ENCODE measurements at places on chromosomes 7 and 10.

DNA sequence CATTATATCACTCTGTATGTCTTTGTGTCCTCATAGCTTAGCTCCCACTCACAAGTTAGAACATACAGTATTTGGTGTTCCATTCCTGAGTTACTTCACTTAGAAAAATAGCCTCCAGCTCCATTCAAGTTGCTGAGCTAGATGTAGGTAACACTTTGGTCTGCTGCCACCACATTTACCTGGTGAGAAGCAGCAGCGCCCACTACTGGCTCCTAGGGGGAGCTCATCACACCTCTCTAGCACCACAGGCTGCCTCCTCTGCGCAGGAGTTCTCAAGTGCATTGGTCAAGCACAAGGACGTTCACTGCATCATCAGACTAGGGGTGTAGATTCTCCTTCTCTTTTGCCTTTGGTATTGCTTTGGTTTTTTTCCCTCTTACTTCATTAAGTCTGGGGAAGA lies 530.9 kb upstream of the AUTS2 start:
- no peak for DNase-seq

DNA sequence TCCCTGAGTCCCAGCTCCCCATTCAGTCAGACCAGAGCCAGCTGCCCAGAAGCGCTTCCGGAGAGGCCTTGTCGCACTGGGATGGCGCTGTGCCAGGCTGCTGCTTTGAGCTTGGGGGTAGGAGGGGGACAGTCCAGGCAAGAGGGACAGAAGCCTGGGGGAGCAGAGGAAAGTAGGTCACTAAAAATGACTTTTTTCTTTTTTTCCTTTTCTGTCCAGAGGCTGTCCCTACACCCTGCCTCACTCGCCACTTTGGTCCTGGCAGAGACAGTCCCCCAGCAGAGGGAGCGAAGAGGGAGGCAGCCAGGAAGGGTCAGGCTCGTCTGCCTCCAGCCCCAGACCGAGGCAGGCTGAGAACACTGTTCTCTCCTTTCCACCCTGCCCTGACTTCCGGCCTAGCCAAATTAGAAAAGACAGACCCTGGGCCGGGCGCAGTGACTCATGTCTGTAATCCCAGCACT lies 15.8 kb upstream of the TRIM8 start:
- no peak for DNase-seq

- no peak for DNase-seq
Observed at GRCh38 chr10:118522791-118523498, 72.5 kb downstream of the PRLHR start.

GRCh38 chr7:55192723-55193122 lies 172.4 kb upstream of the LANCL2 start:
- no peak for DNase-seq

DNA sequence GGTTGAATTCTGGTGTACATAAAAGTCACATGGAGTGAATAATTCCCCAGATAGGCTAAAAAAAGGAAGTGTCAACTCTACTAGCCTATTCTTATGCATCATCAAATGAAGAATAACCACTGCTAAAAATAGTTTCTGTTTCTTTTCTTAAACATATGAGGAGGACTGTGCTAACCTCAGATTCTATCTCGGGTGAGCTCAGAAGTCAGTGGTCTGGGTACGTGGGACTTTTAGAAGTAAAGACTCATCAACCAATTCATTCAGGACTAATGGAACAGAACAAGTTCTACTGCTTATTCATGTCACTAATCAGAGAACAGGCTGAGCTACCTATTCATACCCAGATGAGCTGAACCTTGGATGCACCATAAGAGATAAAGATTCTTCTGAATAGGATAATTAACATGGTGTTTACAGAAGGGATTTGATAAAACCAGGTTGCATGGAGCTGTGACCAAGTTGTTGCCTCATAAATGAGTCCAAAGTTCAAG lies 9.5 kb upstream of the ASAH2 start:
- no peak for DNase-seq

GRCh38 chr7:80182630-80183276 lies 48.1 kb downstream of the GNAI1 start:
- no peak for DNase-seq

DNA sequence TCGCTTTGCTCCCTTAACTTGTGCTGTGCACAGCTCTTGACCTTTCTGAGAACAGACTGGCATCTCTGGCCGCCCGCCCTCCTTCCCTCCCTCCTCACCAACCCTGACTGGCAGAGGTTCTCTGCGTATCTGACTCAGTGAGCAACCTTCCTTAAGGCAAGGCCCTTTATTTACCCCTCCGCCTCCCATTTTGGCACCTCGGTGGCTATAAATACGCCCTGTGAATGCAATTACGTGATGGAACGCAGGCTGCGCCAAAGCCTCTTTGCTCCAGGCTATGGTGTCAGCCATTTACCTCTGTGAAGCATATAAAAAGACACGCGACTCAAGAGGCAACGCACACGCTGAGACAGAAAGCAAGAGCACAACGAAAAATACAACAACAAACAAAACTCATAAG lies 764.3 kb downstream of the SUGCT start:
- DNase-seq, result no peak

GRCh38 chr7:158261362-158262235 lies 326.0 kb downstream of the PTPRN2 start:
- DNase-seq, result no peak

DNA sequence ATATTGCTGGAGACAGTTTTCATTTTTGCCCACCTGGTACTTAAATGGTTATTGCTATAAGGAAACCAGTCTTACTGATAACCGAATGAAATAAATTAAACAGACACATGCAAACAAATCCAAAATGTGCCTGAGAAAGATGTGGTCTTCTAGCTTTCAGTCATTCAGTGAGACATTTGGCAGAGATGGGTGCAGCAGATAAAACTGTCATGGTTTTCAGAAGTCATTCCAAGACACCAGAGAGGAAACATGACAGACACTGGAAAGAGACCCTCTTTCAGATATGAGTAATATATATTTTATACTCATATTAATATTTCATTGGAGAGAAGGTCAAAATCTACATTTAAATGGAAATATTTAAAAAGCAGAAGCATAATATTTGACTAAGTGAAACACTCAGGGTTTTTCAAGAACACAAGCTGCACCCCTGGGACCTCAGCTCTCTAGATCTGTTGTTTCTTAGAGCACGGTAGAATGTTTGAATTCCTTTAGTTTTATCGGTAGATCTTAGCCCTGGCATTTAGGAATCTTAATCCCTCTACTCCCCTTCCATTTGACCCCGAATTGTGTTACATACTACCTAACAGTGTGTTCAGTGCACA lies 246.1 kb downstream of the AUTS2 start:
- DNase-seq, result no peak

- DNase-seq, result peak; percentile 42
Observed at GRCh38 chr10:6530211-6530840, 49.8 kb downstream of the PRKCQ start.

GRCh38 chr10:24968349-24968748 lies 15.9 kb upstream of the PRTFDC1 start:
- no peak for DNase-seq

- DNase-seq, result no peak
Observed at GRCh38 chr7:116724560-116725231, 52.7 kb downstream of the MET start.

DNA sequence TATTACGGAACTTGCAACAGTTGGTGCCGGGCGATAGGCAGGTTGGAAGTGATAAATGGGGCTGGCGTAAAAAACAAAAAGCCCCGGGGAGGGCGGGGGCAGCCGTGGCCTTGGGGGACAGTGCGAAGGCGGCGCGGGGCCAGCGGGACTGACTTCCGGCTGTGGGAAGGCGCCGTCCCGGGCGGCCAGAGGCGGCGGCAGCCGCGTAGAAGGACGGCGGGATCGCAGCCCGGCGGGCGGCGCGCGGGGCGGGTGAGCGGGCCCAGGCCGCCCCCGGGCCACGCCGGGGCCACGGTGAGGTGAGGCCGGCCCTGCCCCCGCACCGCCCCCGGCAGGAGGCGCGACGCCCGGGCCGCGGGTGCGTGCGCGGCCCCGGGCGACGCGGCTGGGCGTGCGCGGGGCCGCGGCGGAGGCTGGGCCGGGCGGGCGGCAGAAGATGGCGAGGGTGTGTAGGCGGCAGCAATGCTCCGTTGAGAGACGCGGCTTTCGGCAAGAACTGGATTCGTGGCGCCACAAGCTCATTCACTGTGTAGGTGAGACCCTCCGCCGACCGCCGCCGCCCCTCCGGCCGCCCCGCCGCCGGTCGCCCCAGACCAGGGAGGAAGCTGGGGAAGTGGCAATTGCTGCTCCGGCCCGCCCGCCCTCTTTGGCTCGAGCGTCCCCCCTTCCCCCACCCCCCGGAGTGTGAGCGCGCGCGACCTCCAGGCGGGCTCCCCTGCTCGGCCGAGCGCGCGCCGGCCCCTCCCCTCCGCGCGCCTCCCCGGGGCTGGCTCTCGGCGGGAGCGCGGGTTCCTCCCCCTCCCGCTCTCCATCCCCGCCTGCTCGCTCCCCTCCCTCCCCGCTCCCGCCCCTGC lies at the start of gene LCOR:
Gene LCOR, plus strand, starts transcription at position 432 of the 854 bp plus-strand sequence. CDS start 116,760 bp downstream, outside the sequence.
- DNase-seq, result peak; percentile 71

DNA sequence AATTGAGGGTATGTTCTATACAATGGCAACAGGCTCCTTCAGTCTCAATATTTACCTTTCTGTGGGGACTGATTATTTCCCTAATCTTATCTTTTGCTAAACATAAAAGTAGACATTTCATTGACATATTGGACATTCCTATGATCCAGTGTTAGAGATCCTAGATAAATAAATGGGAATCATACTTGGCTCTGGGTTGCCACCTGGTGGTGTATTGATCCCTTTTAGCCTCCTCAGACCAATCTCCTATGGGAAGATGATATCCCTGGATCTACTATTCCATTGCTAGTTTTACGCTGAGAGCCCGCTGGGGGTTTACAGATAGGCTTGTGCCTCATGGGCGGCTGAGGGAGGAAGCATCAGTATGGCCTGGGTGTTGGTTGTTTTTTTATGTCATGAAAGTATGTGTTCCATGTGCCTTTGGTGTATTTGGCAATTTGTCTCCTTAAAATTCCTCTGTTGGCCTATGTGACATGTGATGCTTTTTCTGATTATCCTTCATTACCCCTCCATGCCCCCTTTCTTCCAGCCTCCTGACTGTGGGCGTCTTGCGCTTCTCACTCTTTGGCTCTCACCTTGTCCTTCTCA lies 18.8 kb downstream of the CELF2 start:
- no peak for DNase-seq

DNA sequence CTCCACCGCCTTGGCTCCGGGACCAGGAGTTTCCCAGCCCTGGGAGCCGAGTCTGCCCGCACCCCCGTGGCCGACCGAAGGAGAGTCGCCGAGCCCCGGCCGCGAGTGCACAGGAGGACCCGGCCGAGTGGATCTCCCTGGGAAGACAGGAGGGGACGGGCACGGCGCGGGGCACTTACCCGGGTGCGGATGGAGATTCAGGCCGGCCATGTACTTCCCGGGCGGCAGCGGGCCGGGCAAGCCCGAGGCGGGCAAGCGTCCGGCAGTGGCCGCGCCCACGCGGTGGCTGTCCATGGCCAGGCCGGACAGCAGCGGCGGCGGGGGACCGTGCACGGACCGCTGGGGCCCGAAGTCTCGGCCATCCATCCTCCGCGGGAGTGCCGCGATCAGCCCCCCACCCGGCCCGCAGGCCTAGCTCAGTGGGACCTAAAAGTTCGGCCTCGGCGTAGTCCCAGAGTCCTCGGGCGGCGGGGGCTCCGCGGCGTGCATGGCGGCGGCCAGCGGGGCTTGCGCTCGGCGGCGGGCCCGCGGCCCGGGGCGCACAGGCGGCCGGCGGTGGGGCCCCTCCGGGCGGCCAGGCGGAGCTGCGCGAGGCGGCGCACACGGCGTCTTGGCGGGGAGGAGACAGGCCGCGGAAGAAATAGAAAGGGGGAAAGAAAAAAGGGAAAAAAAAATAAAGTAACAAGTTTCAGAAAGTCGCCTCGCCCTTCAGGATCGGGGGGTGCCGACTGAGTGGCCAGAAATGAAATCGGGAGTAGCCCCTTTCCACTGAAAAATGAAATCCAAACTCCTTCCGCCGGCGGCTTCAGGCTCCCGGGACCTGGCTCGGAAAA lies 2.5 kb downstream of the TNRC18 start:
- DNase-seq, result peak; percentile 4

DNA sequence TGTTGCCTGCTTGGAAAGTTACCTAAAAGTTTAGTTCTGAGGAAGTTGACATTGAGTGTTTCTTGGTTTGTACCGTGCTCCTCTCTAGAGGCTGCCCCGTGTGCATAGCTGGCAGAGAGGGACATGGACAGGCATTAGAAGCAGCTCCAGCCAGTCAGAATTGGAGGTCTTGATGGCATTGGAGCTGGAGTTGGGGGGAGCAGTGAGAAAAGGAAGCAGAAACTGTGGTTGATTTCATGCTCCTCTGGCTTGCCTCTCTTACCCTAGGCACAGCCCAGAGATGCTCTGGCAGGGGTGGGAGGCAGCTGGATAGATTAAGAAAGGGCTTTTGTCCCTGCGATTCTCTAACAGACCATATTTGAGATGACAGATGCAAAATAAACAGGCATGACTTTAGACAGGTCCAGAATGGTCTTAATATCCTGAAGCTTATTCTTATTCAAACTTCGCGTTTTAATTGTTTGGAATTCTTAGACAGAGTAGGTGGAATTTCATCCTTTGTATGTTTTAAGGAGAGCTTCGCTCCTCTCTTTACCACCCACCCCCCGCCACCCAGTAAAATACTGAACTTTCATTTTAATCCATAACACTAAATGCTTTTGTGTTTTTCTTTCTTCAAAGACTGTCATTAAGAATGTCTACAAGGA lies 73.5 kb upstream of the GLCCI1 start:
- no peak for DNase-seq

DNA sequence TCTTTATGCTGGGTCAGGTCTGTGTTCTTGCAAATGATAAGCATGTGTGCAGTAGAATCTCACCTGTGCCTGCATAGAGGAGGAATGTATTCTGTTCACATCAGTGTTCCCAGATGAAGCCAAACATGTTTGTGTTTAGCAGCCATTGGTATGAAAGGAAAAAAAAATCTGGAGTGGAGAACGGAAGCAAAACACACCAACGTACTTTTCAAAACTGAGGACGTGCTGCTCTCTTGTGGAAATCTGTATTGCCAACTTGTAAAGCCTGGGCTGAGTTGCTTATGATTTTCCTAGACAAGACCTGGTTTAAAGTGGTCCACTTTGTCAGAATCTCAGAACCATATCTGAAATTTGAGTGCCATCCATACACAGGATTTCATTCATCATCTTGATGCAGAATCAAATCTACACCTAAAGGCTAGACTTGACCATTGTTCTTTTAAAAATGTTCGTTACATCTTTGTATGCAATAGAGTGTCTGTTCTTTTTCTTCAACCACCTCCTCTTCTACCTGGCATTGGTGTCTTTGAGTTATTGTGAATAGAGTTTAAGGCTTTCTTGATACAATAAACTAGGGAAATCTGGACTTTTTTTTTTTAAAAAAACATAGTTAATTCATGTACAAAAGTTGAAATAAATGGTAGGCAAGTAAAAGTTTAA lies 367.7 kb downstream of the PHF14 start:
- no peak for DNase-seq

GRCh38 chr7:7318601-7319000 lies 136.3 kb downstream of the C1GALT1 start:
- no peak for DNase-seq

- no peak for DNase-seq
Observed at GRCh38 chr10:28839600-28840007, 162.3 kb downstream of the BAMBI start.

Measured in stimulated activated CD4-positive, alpha-beta T cell treated with anti-CD3 and anti-CD28 coated beads, TNF-alpha, amount 100 ng/mL, for 1 hour (primary cell).